ENCODE measurements at places on chromosomes 2 and 18. TPM values are rescaled to one million over a fixed set of nuclear protein-coding genes. Genes with fewer than 3 reads are reported as not detected.

Gene DSG1
- not detected for total RNA-seq

Gene GATA6
- 0.43 TPM for total RNA-seq

Gene HOXD12
- total RNA-seq, result not detected

DNA sequence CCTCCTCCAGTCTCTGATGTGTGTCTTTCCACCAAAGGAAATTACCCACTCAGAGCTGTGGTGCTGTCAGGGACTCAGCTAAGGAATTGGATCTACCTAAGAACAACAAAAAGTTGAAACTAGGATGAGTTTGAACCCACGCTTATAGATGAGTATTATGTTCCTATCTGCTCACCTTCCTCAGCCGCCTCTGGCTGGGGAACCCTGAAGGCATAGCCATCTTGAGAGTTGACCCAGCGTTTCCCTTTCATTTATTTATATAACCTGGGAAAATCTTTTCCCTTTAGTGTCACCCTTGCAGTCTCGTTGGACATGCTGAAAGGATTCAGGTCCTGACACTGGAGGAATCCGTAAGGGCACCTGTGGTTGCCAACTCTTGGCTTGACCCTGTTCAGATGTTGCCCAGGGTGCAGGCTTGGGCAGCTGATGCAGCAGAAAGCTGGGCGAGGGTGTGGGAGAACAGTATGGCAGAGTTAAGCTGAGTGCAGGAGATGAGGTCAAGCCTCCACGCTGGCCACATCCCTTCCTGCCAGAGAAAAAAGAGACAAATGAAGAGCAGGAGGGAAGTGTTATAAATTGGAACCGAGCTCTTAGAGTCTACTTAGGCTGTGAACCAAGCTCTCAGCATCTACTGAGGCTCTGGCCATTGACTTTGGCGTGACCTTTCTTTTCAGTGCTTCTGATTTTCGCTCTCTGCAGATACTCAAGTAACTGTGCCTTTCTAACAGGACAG lies 1.9 kb downstream of the CDH20 start:
- no peak for DNase-seq

- no peak for DNase-seq
Observed at GRCh38 chr2:155218945-155219344, 520.5 kb downstream of the KCNJ3 start.

DNA sequence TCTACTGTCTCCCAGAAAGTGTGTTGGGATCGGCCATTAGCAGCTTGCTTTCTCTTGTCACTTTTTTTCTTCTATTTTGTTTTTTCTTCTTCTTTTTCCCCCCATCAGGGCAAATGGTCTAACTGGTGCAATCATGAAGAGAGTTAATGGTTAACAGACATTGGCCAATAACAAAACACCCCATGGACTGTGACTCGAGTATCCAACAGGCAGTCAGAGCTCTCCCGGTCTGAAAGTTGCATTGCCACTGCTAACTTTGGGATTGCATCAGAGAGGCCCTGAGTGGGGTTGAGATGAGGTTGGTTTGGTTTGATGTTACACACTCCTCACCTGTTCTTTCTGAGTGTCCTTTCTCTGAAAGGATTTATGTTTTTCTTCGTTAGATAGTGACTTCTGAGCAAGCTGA lies 12.9 kb upstream of the SNORC start:
- DNase-seq, result no peak
